Pancreas (tissue), 10 donors: ENCODE measurements at places on chromosomes 12 and 14.

GRCh38 chr12:120628919-120629318 lies 11.5 kb upstream of the CABP1 start:
- DNase-seq: no peak

DNA sequence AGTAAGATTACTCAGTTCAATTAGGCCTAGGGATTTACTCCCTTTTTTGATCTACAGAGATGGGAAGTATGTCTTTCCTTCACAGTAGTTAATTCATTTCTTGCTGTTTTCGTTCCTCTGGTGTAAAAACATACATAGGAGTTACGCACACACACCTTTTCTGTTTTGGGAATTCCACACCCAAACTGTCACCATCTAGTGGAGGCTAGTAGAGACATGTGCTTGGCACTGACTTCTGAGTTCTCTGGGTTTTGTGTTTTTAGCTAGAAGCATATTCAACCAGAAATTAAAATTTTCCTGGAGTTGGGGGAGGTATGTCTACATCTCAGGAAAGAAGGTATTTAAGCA lies 1.4 kb downstream of the SUSD6 start:
- DNase-seq: no peak

- DNase-seq: no peak
These were observed 14.5 kb downstream of the CAPZA3 start for GRCh38 chr12:18752280-18752920.

GRCh38 chr12:76155157-76155670 lies 70.7 kb upstream of the NAP1L1 start:
- DNase-seq: no peak

- no peak for DNase-seq
These were observed 358.1 kb downstream of the ADGRD1 start for GRCh38 chr12:131311764-131312163.
